ENCODE measurements at places on chromosomes 13 and 19. TPM values are rescaled to one million over a fixed set of nuclear protein-coding genes. Genes with fewer than 3 reads are reported as not detected.
A peak's percentile ranks its signal among the peaks of the same experiment; 100 is the strongest.

DNA sequence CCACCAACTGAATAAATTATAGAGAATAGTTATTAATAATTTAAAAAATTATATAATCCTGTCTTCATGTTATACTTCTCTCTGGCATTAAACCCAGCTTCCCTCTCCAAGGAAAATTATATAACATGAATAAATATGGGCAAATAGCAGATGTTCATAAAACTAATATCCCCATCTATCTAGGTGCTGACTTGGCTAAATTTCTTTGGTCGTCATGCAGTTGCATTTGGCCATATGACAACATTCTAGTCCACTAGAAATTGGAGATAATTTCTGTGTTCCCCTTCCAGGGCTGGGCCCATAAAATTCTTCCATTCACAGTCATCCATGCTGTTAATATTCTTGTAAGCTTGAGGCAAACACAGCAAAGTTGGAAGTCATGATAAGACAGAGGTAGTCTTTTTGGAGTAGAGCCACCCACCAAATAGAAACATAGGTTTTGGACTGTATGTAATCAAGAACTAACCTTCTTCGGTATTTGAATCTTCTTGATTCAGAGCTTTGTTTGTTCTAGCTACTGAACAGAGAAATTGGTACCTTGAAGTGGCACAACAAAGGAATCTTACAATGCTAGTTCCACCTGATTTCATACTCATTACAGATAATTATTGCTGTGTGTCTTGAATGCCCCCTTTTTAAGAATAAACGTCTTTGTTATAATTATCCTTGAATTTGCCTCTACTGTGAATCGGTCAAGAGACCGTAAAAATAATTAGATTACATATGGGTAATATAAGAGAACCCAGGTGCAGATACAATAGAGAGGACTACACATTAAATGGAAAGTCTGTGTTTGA, 678.5 kb upstream of the PCDH20 start:
- H3K36me3 ChIP-seq, result no peaks in the 10 kb centered on the region
- H3K4me3 ChIP-seq, result no peak overlapping the region
- H3K4me1 ChIP-seq, result no peaks in the 10 kb centered on the region
- no peaks in the 10 kb centered on the region for H3K27me3 ChIP-seq

DNA sequence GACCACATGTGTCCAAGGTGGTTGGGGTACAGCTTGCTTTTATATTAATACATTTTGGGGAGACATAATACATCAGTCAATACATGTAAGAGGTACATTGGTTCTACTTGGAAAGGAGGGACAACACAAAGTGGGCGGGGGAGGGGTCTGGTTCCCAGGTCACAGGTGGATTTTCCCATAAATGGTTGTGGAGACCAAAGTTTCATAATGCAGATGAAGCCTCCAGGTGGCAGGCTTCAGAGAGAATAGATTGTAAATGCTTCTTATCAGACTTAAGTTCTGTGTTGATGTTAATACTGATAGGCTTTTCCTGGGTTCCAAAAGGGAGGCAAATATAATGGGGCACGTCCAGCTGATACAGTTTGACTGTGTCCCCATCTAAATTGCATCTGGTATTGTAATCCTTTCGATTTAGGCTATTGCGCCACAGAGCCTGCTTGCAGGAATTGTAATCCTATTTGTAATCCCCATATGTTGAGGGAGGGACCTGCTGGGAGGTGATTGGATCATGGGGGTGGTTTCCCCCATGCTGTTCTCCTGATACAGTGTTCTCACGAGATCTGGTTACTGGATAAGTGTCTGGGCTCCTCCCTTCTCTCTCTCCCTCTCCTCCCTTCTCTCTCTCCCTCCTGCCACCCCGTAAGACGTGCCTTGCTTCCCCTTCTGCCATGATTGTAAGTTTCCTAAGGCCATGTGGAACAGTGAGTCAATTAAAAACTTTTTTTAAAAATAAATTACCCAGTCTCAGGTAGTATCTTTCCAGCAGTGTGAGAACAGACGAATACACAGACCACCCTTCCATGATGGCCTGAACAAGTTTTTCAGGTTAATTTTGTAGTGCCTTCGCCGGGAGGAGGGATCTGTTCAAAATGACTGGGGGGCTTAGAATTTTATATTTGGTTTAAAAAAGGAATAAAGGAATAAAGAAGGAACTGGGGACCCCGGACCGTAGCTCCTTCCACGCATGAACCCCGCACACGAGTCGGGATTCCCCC, 44.9 kb downstream of the ZNF823 start:
- DNase-seq, result no peak
- peak overlapping the region; percentile 80 for H3K4me3 ChIP-seq
- H3K36me3 ChIP-seq, result no peaks in the 10 kb centered on the region
- H3K27ac ChIP-seq, result peak overlapping the region; percentile 75
- H3K27me3 ChIP-seq, result no peaks in the 10 kb centered on the region

- no peak overlapping the region for H3K4me3 ChIP-seq
- no peak overlapping the region for H3K27ac ChIP-seq
- no peaks in the 10 kb centered on the region for H3K27me3 ChIP-seq
- H3K36me3 ChIP-seq, result no peaks in the 10 kb centered on the region
Measured at GRCh38 chr19:29176981-29177754, 35.8 kb downstream of the UQCRFS1 start.

DNA sequence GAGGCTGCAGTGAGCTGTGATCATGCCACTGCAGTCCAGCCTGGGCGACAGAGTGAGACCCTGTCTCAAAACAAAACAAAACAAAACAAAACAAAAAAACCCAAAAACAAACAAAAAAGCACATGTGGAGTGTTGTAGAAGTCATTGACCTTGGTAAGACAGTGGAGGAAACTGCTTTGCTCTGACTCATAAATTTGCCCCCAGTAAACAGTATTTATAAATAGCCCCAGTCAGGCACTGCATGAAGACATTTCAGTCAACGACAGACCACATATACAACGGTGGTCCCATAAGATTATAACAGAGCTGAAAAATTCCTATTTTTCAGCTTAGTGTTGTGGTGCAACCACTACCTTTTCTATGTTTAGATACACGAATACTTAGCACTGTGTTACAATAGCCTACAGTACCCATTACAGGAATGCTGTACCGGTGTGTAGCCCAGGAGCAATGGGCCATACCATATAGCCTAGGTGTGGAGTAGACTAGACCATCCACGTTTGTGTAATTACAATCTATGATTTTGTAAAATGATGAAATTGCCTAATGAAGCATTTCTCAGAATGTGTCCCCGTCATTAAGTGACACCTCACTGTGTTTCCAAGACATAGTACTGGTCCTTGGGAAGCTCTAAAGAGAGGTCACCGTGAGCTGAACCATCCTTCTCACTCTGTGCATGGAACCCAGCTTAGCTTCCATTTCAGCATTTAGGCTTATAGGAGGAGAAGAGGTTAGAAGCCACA, 1.1 kb downstream of the ARL11 start:
- H3K4me3 ChIP-seq, result no peak overlapping the region
- no peaks in the 10 kb centered on the region for H3K36me3 ChIP-seq
- H3K27me3 ChIP-seq, result no peaks in the 10 kb centered on the region
- H3K27ac ChIP-seq, result no peak overlapping the region
- H3K4me1 ChIP-seq, result no peaks in the 10 kb centered on the region
- DNase-seq, result no peak

- peaks cover 19% of the 10 kb centered on the region for H3K4me1 ChIP-seq
- H3K4me3 ChIP-seq, result peak overlapping the region; percentile 36
- no peaks in the 10 kb centered on the region for H3K36me3 ChIP-seq
- H3K27me3 ChIP-seq, result no peaks in the 10 kb centered on the region
Measured at GRCh38 chr19:35903550-35904179, 1.3 kb downstream of the HCST start.

DNA sequence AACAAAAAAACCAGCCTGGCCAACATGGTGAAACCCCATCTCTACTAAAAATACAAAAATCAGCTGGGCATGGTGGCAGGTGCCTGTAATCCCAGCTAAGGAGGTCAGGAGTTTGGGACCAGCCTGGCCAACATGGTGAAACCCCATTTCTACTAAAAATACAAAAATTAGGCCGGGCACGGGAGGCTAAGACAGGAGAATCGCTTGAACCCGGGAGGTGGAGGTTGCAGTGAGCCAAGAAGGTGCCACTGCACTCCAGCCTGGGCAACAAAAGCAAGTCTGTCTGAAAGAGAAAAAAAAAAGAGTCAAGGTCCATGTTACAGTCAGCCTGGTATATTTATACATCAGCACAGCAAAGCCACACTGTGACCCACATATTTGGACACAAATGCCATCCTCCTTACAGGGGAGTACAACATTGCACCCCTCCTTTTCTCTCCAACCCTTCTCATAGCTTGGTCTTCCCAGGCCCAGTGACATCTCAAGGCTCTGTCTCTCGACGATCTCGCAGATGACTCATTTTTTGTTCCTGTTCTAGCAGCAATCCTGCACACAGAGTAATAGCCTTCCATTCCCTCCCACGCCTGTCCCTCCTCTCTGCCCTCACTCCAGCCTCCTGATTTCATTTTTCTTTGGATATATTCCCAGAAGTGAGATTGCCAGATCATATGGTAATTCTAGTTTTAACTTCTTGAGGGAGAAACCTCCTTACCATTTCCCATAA, 21.0 kb upstream of the DPP9 start:
- no peaks in the 10 kb centered on the region for H3K36me3 ChIP-seq
- no peak overlapping the region for H3K27ac ChIP-seq
- no peak for DNase-seq

DNA sequence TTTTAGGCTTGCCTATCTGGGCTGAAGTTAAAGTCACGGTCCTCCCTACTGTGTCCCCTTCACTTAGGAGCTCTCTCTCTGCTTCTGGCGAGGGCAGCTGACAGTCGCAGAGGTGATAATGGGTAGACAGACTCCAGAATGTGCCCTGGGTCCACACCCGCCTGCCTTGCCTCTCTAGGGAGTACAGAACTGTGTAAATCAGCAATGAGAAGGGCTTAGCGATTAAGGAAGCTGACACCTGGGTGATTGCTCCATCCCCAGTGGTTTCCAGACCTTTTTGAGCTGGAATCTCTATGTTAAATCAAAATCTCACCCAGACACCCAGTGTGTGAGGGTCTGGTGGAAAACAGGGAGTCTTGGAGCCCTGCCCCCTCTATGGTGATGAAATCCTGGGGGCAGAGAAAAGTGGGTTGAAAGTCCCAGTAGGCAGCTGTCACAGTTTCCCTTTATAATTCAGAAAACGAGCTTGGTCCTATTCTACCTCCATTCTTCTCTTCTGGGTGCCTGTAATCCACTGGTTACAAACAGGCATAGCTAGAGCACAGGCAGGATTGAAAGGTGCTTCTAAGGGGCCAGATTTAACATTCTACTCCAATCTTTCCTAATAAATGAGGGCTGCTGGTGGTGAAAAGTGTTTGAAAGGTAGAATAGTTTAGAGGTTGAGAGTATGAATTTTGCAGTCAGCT, 46.9 kb downstream of the OLFM4 start:
- no peak overlapping the region for H3K4me3 ChIP-seq
- no peak overlapping the region for H3K27ac ChIP-seq
- no peak for DNase-seq
- H3K27me3 ChIP-seq, result no peaks in the 10 kb centered on the region
- H3K4me1 ChIP-seq, result no peaks in the 10 kb centered on the region

GRCh38 chr13:113768018-113768905, 9.2 kb downstream of the TMEM255B start:
- no peaks in the 10 kb centered on the region for H3K27me3 ChIP-seq
- H3K4me3 ChIP-seq, result no peak overlapping the region
- H3K27ac ChIP-seq, result no peak overlapping the region
- no peaks in the 10 kb centered on the region for H3K36me3 ChIP-seq

DNA sequence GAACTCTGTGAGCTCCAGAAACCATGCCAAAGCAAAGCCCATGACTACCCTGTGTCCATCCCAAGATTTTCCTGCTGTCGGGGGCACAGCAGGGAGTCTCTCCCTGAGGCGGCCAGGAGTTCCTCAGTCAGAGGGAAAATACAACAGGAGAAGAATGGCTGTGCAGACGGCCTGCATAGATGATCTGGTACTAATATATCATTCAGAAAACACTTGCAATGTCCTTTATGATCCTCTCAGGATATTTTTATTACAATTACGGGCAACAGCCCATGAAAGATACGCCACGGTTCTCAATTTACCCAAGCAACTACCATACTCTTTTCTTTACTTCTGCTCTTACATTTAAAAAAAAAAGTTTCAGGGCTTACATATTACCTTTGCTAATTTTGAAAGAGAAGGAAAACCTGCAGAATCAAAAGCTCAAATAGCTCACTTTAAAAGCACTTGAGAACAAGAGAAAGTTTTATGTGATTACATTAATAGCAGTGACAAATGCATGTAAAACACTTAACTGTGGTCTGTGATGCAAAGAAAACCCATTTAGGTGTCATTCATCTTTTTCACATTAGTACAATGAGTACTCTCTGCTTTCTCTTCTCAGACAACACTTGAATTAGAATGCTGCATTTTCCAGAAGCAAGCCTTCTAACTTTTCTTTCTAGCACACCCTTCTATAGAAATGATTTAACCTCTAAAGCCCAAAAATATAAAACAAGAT, 460.8 kb downstream of the KLF5 start:
- no peaks in the 10 kb centered on the region for H3K27me3 ChIP-seq
- no peak overlapping the region for H3K4me3 ChIP-seq
- no peaks in the 10 kb centered on the region for H3K36me3 ChIP-seq
- no peaks in the 10 kb centered on the region for H3K4me1 ChIP-seq

- no peaks in the 10 kb centered on the region for H3K36me3 ChIP-seq
- DNase-seq, result no peak
- no peaks in the 10 kb centered on the region for H3K27me3 ChIP-seq
- H3K4me3 ChIP-seq, result peak overlapping the region; percentile 70
Measured at GRCh38 chr19:53432088-53432661, 391 bp downstream of the ZNF761 start.

- no peak for DNase-seq
- H3K36me3 ChIP-seq, result no peaks in the 10 kb centered on the region
Measured at GRCh38 chr19:44658069-44658733, 13.1 kb upstream of the CEACAM19 start.

LILRB3 gene
- 0.18 TPM for total RNA-seq

CCDC70 gene
- total RNA-seq, result not detected

NBEA gene
- 3.3 TPM for total RNA-seq

PEG3 gene
- 0.15 TPM for total RNA-seq

ZNF627 gene
- 10.7 TPM for total RNA-seq

PEAK3 gene
- total RNA-seq, result not detected

SERTM1 gene
- total RNA-seq, result not detected

Data from Panc1 (cell line).